AG04450 (cell line): ENCODE measurements at places on chromosomes 7 and 10. TPM values are rescaled to one million over a fixed set of nuclear protein-coding genes. Genes with fewer than 3 reads are reported as not detected.

The RHOBTB1 gene
- 33.8 and 37.4 TPM in 2 replicates for polyA plus RNA-seq

The PTPN20 gene
- not detected in 2 replicates for polyA plus RNA-seq

The OPN4 gene
- polyA plus RNA-seq, result not detected in 2 replicates

- no peak for DNase-seq
Observed at GRCh38 chr10:22561909-22562308, 152.5 kb downstream of the PIP4K2A start.

- DNase-seq, result no peak
Observed at GRCh38 chr10:46299536-46300369, 13.0 kb downstream of the ANTXRL start.

- no peak for DNase-seq
Observed at GRCh38 chr10:28429573-28430216, 103.2 kb upstream of the WAC start.

GRCh38 chr7:121390109-121390508, 6.0 kb downstream of the FAM3C start:
- no peak for DNase-seq

DNA sequence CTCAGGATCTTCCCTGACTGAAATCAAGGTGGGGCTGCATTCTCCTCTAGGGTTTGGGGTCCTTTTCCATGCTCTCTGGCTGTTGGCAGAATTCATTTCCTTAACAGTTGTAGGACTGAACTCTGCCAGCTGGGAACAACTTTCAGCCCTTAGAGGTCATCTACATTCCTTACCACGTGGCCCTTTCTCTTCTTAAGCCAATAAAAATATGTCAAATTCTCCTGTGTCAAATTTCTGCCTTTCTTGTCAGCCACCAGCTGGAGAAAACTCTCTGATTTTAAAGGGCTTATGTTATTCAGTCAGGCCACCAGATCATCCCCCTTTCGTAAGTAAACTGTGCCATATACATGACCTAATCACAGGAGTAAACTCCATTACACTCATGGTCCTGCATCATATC, 95.3 kb upstream of the IL6 start:
- DNase-seq, result no peak

GRCh38 chr10:132506711-132507408, 30.7 kb upstream of the INPP5A start:
- no peak for DNase-seq

- DNase-seq, result no peak
Observed at GRCh38 chr7:108226816-108227299, 96.7 kb upstream of the LAMB4 start.

GRCh38 chr10:85527616-85528317, 838.8 kb downstream of the GRID1 start:
- DNase-seq, result no peak
